ENCODE measurements at places on chromosomes 2 and 18.

DNA sequence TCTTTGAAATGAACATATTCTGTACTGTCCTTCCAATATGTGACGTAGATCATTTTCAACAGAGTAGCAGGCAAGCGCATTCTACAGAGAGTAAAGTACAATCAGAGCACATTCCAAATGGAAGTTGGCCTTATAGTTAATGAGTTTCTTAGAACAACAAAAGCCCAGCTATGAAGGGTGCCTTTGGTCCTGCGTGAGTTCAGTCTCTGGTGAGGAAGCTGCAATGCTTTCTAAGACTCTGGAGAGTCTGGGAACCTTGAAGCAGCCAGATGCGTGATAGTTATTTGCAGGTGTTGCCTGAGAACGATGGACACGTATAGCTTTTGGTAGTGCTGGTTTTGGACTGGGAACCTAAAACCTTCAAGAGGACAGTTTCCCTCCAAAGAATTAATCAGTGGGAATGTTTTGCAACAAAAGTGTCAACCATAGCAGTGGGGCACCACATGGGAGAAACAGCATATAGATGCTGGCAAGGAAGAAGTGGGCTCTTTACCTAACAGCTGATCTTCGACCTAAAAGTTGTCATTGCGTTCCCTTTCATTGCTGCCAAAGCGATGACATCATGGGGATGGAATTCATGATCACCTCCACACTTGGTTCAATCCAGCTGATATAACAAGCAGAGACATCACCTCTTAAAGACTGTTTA lies 9.3 kb upstream of the SNORC start:
- DNase-seq: no peak

DNA sequence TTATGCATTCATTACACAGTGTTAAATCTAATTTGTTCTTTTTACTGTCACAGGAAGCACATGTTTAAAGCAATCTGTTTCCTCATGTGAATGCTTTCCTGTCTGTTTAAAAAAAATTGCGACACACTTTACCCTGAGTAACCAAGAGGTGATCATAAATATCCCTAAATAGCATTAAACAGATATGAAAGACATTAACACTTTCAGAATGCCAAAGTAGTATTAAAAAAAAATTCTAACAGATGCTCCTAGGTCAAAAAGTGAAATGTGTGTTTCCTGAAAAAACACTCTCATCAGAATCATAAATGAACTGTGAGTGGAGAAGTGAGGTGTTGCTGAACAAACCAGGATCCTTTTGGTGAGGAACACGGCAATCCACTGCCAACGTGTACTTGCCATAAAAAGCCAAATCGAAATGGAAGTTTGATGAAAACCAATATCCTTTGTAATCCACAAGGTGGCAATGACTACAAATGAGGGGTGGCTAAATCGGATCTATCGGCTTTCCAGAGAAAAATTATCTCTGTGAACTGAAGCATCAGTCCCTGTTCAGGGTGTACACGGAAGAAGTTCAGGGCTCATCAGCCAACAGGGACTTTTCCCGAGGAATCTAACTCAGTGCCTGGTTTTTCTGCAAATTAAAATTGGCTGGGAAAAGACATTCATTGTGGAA lies 248.9 kb downstream of the TCF4 start:
- DNase-seq: no peak

- no peak for DNase-seq
Measured at GRCh38 chr2:100130595-100131391, 11.6 kb downstream of the AFF3 start.

DNA sequence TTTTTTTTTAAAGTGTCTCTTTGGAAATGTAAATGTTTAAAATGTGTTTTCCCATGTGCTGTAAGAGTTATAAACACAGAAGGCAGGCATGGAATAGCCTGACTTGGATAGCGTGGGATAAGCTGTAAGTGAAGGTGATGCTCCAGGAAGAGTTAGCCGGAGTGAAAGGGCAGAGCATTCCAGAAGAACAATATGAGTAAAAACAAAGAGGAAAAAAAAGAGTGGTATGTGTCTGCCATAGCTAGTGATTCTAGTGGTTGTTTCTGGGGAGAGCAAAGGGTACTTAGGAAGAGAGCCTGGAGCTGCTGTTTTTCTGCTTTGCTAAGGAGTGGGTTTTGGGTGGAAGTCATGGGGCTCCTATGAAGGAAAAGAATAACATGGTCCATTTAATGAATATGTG lies 126.9 kb upstream of the DLGAP1 start:
- no peak for DNase-seq

DNA sequence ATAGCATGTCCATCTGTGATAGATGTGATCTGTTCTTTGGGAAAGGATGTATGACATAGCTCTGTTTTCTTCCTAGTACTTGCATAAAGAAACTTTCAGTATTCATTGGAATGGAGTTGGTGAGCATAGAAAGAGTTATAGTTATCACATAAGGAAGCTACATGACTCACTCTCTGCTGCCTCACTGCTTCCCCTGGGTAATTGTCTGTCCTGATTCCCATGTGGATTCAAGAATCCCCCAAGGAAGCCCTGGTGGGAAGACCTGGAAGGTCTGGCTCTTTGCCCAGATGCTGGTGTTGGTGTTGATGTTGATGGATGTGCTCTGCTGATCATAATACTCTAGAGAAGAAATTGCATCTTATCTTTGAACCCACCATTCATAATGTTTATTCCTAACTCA lies 60.6 kb downstream of the PTPN4 start:
- DNase-seq: no peak

DNA sequence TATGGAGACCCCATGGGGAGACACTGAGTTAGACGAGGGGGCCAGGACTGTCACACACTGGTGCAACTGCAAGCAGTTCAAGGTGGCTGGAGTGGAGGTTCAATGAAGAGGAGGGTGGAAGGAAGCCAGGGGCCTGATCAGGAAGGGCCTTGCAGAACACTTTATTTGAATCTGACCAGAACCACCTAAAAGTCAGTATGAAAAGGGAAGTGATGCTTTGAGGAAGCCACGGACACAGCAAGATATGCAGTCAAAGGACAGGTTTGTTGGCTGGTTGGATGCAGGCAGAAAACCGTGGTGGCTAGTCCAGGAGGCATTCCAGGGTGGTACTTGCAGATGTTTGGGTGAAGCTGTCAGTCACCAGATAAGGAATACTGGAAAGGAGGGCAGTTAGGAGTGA lies 3.5 kb upstream of the FAM124B start:
- no peak for DNase-seq

Data from activated CD8-positive, alpha-beta memory T cell treated with anti-CD3 and anti-CD28 coated beads for 1 hour (primary cell).